ENCODE measurements at places on chromosomes 4 and X. TPM values are rescaled to one million over a fixed set of nuclear protein-coding genes. Genes with fewer than 3 reads are reported as not detected.

Gene PABPC1L2A
- total RNA-seq, result not detected

Gene FAM47E
- 9.6 TPM for total RNA-seq

Gene SLC49A3
- 8.9 TPM for total RNA-seq

GRCh38 chrX:35351212-35351611, 408.6 kb downstream of the FAM47B start:
- no peak for DNase-seq

DNA sequence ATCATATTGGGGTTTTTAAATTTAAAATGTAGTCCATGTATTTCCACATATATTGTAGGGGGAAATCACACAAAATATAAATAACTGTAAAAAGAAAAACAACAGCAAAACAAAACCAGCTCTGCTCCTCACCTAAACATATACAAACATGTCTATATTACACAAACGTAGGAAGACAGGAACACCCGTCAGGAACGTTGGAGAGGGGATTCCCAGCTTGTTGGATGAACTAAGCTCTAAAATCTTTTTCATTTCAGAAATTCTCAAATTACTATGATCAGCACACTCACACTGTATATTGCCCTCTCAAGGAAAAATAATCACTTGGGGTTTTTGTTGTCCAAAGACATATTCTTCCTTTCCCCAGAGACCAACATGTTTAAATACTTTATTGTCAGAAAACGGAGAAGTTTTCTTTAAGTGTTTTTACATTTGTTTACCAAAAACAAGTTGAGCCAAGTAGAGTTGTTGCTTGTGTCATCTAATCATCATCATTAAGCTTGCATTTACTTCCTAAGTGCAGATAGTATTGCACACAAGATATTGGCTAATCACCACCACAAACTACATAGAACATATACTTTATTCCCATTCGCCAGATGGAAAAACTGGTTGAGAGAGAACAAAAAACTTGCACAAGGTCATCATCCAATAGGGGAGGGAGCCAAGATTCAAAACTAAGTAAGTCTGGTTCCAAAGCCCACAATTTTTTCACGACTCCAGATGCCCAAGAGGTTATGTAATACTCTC, 2.4 kb upstream of the TLR10 start:
- no peak for DNase-seq

- no peak for DNase-seq
Measured at GRCh38 chr4:58191109-58191508, 1080.9 kb upstream of the IGFBP7 start.

GRCh38 chr4:183984566-183984965, 79.5 kb downstream of the STOX2 start:
- DNase-seq, result no peak

DNA sequence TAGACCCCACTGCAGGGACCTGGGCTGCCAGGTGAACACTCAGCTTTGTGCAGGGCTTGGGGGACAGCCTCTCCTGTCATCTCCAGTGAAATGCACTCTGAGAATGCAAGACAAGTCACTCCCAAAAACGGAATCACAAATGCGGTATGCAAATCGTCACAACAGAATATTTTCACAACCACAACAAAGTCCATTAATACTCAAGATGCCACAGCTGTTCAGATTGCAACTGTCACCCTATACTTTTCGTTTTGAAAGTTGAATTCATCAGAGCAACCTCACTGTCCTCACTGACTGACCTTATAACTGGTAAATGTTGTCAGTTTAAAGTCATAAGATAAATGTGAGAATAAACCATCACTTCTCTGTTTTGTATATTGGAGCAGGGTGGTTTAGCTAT, 16.6 kb downstream of the JAKMIP1 start:
- no peak for DNase-seq

GRCh38 chr4:105092356-105092755, 54.3 kb upstream of the TET2 start:
- no peak for DNase-seq

- DNase-seq, result no peak
Measured at GRCh38 chr4:121648516-121648915, 48.3 kb downstream of the ANXA5 start.

DNA sequence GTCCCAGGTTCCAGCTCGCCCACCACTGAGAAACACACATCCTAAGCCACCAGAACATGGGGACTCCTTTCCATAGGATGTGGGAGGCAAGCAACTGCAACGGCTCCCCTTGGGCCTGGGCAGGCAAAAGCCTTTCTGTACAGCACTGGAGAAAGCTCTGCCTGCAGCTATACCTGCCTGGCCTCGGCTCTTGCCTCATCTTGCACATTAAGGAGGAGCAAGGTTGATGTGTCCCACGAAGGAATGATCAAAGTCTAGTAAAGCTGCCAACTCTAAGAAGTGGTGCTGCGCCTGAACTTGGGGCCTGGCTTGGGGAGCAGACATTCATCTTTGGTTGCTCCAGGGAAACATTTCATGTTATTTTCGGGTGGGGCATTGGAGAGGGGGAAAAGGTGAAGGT, 19.6 kb downstream of the CCNG2 start:
- no peak for DNase-seq

DNA sequence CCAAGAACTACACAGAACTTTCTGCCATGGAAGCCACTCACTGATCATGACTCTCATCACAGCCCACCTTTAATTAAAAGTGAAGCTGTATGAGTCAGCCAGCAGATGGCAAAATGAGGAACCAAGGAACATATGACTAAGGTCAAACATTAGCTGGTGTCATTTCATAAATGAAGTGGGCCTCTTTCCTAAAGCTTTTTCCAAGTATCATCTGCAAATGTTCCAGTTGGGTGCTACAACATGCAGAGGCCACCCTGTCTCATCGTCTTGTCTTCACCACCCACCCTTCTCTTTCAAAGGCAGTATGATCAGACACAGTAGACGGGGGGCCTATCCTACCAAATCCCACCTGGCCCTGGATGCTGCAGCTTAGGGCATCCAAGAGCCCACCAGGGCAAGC, 9.2 kb upstream of the EOLA1 start:
- no peak for DNase-seq

DNA sequence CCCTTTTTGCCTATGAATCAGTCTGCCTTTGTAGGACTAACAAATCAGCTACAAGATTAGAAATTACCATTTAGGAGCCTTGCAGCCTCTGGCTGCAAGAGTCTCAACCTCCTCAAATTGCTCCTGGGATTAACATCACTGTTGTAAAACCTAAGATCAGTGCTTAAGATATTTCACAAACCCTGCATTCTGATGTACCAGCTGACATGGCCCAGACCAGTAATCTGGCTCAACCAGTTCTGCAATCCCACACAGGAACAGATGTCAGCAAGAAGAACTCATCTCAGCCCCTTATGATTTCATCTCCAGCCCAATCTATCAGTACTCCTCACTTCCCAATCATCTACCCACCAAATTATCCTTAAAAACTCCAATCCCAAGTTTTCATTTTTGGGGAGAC, 32.5 kb upstream of the AADAT start:
- DNase-seq, result no peak

DNA sequence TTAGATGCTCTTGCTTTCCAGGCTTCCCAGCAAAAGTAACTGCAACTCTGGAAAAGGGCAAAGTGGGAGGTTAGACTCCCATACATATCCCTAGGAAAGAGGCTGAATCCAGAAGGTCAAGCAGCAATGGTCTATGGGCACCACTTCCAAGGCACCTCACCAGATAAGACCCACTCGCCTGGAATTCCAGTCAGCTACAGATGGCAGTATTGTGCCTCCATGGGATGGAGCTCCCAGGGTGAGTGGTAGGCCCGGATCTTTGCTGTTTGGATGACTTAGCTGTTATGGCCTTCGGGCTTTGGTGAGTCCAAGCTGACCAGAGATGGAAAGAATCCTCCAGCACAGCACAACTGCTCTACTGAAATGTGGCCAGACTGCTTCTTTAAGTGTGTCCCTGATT, 688.0 kb downstream of the PCDH19 start:
- DNase-seq, result no peak
